ENCODE measurements at places on chromosomes 7 and 10. TPM values are rescaled to one million over a fixed set of nuclear protein-coding genes. Genes with fewer than 3 reads are reported as not detected.

GRCh38 chr7:5564894-5565293, 141.3 kb upstream of the TNRC18 start:
- no peak overlapping the region for H3K27ac ChIP-seq
- peaks cover 50% of the 10 kb centered on the region for H3K4me1 ChIP-seq
- no peaks in the 10 kb centered on the region for H3K27me3 ChIP-seq
- no peak for DNase-seq
- H3K4me3 ChIP-seq: no peak overlapping the region

DNA sequence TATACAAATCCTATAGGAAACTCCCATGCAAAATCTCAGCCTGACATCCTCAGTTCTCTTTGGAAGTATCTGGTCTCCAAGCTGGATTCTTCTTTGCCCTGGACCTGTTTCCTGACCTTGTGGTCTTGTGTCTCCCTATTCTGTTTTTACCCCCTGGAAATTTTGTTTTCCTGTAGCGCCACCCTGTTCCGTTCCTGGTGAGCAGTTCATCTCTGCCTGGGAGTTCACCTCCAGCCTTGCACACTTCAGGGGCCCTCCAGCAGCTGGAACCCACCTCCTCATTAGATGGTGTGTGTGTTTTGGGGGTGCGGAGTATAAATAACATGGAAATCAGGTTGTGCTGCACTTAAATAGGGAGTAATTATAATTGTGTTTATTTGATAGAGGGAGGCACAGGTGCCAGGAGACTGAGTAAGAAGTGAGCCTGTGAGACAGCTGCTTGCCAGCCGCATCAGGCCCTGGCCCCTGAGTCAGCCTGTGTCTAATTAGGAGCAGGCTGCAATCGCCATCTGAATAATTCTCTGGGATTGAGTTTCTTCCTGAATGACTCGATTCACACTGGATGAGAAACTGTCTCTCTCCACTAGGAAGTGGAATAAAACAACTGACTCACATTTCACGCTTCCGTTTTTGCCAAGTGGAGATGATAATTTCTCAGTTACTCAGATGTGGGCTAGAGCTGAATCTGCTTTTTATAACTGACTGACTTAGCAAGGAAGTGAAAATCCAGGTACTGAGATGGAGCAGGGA, 69.4 kb upstream of the HECTD2 start:
- no peaks in the 10 kb centered on the region for H3K36me3 ChIP-seq
- H3K27ac ChIP-seq: no peak overlapping the region
- no peak overlapping the region for H3K4me3 ChIP-seq
- H3K4me1 ChIP-seq: no peaks in the 10 kb centered on the region
- DNase-seq: no peak

The TSPAN15 gene
- total RNA-seq: 0.34 TPM

GRCh38 chr10:97046456-97047082, 139.2 kb downstream of the SLIT1 start:
- no peaks in the 10 kb centered on the region for H3K36me3 ChIP-seq
- no peak overlapping the region for H3K4me3 ChIP-seq
- no peak overlapping the region for H3K27ac ChIP-seq
- H3K4me1 ChIP-seq: no peaks in the 10 kb centered on the region
- no peak for DNase-seq

The CYP3A4 gene
- total RNA-seq: 0.35 TPM

DNA sequence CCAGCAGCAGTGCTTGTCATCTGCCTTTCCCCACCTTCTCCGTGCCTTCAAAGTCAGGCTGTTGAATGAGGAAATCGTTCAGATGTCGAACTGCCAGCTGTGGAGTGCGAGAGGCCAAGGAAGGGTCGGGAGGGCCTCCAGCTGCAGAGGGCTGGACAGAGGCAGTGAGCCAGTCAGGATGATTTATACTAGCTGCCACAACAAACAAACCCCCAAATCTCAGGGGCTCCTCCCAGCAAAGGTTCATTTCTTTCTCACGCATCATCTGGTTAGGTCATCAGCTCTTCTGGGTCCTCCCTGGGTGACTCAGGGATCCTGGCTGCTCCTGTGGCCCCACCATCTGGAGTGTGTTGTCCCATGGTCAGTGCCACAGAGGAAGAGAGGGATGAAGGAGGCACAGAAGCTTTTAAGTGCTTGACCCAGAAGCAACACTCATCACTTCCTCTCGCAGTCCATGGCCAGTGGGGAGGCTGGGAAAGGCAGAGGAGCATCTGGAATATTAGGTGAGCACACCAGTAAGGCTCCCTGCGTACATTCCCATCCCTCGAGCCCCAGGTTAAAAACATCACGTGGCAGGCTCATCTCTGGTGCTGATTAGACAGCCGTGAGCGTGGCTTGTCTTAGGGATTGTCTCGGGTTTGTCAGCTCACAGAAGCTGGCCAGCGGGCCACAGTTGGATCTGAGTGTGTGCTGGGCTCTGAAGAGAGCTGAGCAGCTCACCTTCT, 140.7 kb downstream of the RGS10 start:
- H3K36me3 ChIP-seq: peaks cover 16% of the 10 kb centered on the region
- H3K4me1 ChIP-seq: 0 out of 2 replicates have a peak, but pooled peaks cover 7% of the 10 kb centered on the region
- peak; percentile 35 for DNase-seq
- H3K27me3 ChIP-seq: no peaks in the 10 kb centered on the region

- no peak overlapping the region for H3K4me3 ChIP-seq
- DNase-seq: no peak
- H3K27me3 ChIP-seq: no peaks in the 10 kb centered on the region
These were observed 86.5 kb upstream of the KLF6 start for GRCh38 chr10:3871424-3871996.

The EVX1 gene
- total RNA-seq: not detected

- peaks cover 51% of the 10 kb centered on the region for H3K4me1 ChIP-seq
- DNase-seq: no peak
- H3K27me3 ChIP-seq: no peaks in the 10 kb centered on the region
- no peak overlapping the region for H3K27ac ChIP-seq
- no peak overlapping the region for H3K4me3 ChIP-seq
These were observed 9.1 kb upstream of the PROSER2 start for GRCh38 chr10:11813855-11814567.

- H3K4me1 ChIP-seq: no peaks in the 10 kb centered on the region
- H3K36me3 ChIP-seq: no peaks in the 10 kb centered on the region
- DNase-seq: no peak
These were observed 60.0 kb upstream of the CYP2C18 start for GRCh38 chr10:94623572-94623971.

GRCh38 chr10:90126256-90126595, 424.8 kb downstream of the KIF20B start:
- no peak for DNase-seq
- H3K27ac ChIP-seq: no peak overlapping the region
- no peaks in the 10 kb centered on the region for H3K4me1 ChIP-seq
- no peak overlapping the region for H3K4me3 ChIP-seq
- H3K36me3 ChIP-seq: no peaks in the 10 kb centered on the region
- no peaks in the 10 kb centered on the region for H3K27me3 ChIP-seq

The TMEM229A gene
- total RNA-seq: not detected

- 0 out of 2 replicates have a peak, but pooled peaks cover 9% of the 10 kb centered on the region for H3K4me1 ChIP-seq
- H3K27ac ChIP-seq: no peak overlapping the region
- no peaks in the 10 kb centered on the region for H3K36me3 ChIP-seq
- H3K4me3 ChIP-seq: no peak overlapping the region
- DNase-seq: no peak
- peaks cover 9% of the 10 kb centered on the region for H3K27me3 ChIP-seq
These were observed 2.9 kb upstream of the CFAP46 start for GRCh38 chr10:132945125-132945893.

DNA sequence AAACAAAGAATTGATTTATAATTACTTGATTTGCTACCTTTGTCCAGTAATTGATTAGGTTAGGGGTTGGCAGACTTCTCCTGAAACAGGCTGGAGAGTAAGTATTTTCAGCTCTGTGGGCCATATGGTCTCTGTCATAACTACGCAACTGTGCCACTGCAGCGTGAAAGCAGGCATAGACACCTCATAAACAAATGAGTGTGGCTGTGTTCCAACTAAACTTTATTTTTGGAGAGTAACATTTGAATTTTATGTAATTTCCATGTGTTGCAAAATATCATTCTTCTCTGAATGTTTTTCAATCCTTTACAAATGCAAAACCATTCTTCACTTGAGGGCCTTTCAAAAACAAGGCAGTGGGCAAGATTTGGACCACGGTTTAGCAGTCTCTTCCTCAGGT, 76.9 kb downstream of the GALNT17 start:
- H3K27me3 ChIP-seq: no peaks in the 10 kb centered on the region
- H3K36me3 ChIP-seq: no peaks in the 10 kb centered on the region
- no peak for DNase-seq
- H3K4me1 ChIP-seq: no peaks in the 10 kb centered on the region
- no peak overlapping the region for H3K4me3 ChIP-seq

The RAMP3 gene
- not detected for total RNA-seq

DNA sequence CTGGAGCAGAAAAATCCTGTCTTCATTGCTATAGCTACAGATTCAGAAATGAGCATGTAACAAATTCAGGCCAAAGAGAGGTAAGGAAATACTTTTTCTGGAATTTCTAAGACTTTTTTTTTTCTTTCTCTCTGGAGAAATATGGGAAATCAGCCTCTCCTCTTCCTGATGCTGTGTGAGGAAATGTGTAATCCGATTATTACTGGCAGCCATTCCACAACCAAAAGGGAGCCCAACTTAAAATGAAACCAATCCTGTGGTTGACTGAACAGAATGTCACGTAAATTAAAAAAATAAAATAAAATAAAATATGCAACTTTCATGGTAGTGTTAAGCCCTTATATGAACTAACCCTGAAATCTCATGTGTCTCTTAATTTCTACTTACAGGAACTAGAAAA, 10.7 kb upstream of the POT1 start:
- no peaks in the 10 kb centered on the region for H3K36me3 ChIP-seq
- DNase-seq: no peak
- H3K27ac ChIP-seq: no peak overlapping the region
- H3K27me3 ChIP-seq: no peaks in the 10 kb centered on the region

DNA sequence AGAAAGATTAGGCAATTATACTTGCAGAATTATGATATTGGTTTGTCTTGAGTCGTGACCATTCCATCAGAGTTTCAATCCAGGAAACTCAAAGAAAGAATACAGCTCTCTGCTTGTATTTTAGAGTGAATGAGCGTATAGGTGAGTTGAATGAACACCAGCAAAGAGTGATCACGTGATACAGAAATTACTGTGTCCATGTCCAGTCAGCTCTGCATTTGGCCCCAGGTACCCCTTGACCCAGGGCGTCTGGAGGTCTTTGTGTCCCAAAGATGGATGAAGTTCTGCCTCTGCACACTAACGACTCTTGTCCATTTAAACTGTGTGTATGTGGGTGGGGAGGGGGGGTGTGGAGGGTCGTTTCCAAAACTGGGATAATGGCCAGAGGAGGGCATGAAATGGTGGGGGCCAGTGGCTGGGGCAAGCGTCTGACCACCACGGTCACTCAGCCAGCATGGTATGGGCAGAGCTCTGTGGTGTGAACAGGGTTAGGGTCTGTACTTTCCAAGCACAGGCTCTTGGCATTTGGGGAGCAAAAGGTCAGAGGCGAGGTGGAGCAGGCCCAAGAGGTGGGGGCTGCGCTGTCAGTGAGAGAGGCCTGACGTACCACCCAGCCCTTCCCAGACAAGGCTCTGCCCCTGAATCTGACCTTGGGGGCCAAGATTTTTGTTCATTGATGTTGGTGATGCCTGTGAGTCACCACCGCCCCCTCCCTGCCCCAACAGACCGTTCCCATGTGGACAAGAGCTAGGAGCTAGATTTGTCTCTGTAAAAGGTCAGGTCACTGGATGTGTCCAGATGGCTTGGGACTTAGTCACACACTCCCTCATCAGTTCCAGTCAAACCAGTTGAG, 1.4 kb downstream of the PTPRE start:
- no peaks in the 10 kb centered on the region for H3K36me3 ChIP-seq
- peak; percentile 23 for DNase-seq
- H3K27ac ChIP-seq: no peak overlapping the region
- H3K4me3 ChIP-seq: no peak overlapping the region

The FERD3L gene
- not detected for total RNA-seq

The RBM20 gene
- 0.02 TPM for total RNA-seq

- no peaks in the 10 kb centered on the region for H3K36me3 ChIP-seq
- peaks cover 11% of the 10 kb centered on the region for H3K4me1 ChIP-seq
- no peak overlapping the region for H3K27ac ChIP-seq
- H3K4me3 ChIP-seq: no peak overlapping the region
- no peaks in the 10 kb centered on the region for H3K27me3 ChIP-seq
These were observed 48.3 kb downstream of the ANKIB1 start for GRCh38 chr7:92293896-92294590.
